ENCODE measurements at places on chromosomes 12 and 14. TPM values are rescaled to one million over a fixed set of nuclear protein-coding genes. Genes with fewer than 3 reads are reported as not detected.

- no peak overlapping the region for H3K27ac ChIP-seq
- DNase-seq: no peak
- no peak overlapping the region for H3K4me3 ChIP-seq
Observed at GRCh38 chr12:105292705-105293104, 37.8 kb upstream of the C12orf75 start.

The STON2 gene
- 0.12 TPM for total RNA-seq

The PZP gene
- not detected for total RNA-seq

GRCh38 chr12:39012870-39013269, 107.5 kb upstream of the CPNE8 start:
- H3K27ac ChIP-seq: no peak overlapping the region
- H3K4me3 ChIP-seq: no peak overlapping the region
- no peaks in the 10 kb centered on the region for H3K27me3 ChIP-seq
- DNase-seq: no peak

GRCh38 chr14:29548948-29549370, 378.7 kb downstream of the PRKD1 start:
- no peak for DNase-seq
- H3K27me3 ChIP-seq: no peaks in the 10 kb centered on the region
- no peak overlapping the region for H3K27ac ChIP-seq
- no peaks in the 10 kb centered on the region for H3K36me3 ChIP-seq
- no peaks in the 10 kb centered on the region for H3K4me1 ChIP-seq

DNA sequence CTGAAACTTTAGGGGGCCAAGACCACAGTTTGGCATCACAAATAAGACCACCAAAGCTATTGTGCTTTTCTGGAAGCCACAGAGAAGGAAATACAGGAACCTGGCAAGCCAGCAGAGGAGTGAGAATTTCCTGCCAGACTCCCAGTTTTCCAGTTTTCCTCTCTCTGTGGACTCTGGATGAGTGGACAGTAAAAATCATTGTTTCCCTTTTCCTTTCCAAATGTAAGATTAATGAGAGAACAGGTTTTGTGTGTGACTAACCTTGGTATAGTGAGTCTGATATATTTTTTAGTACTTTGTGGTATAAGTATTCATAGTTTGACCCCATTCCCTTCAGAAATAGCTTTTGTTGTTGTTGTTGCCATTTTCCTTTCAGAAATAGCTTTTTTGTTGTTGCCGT, 2.6 kb upstream of the TAC3 start:
- DNase-seq: no peak
- H3K27ac ChIP-seq: no peak overlapping the region
- H3K27me3 ChIP-seq: peaks cover under 1% of the 10 kb centered on the region

The MEG3 gene
- total RNA-seq: not detected

GRCh38 chr12:5026342-5026938, 17.2 kb upstream of the KCNA5 start:
- H3K27me3 ChIP-seq: peaks cover 21% of the 10 kb centered on the region
- no peak for DNase-seq
- H3K4me1 ChIP-seq: no peaks in the 10 kb centered on the region
- no peak overlapping the region for H3K4me3 ChIP-seq

The POTEM gene
- not detected for total RNA-seq

DNA sequence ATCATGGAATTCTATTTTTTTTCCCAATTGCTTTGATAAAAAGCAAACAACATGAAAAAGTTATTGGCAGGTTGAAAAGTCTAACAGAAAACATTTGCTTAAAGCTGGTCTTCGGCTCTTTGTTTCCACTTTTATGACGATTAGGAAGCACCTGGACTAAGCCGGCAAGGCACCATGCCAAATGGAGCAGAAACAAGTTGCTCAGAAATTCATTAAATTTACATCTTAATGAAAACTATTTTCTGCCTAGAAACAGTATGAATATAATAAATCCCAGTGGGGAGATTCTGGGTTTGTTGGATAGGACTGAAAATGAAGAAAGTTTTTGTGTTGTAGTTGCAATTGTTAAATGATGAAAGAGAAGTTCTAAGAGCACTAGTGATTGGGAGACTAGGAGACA, 51.4 kb upstream of the OR9K2 start:
- peaks cover 34% of the 10 kb centered on the region for H3K27me3 ChIP-seq
- no peak overlapping the region for H3K4me3 ChIP-seq
- H3K4me1 ChIP-seq: peaks cover 8% of the 10 kb centered on the region
- no peaks in the 10 kb centered on the region for H3K36me3 ChIP-seq

DNA sequence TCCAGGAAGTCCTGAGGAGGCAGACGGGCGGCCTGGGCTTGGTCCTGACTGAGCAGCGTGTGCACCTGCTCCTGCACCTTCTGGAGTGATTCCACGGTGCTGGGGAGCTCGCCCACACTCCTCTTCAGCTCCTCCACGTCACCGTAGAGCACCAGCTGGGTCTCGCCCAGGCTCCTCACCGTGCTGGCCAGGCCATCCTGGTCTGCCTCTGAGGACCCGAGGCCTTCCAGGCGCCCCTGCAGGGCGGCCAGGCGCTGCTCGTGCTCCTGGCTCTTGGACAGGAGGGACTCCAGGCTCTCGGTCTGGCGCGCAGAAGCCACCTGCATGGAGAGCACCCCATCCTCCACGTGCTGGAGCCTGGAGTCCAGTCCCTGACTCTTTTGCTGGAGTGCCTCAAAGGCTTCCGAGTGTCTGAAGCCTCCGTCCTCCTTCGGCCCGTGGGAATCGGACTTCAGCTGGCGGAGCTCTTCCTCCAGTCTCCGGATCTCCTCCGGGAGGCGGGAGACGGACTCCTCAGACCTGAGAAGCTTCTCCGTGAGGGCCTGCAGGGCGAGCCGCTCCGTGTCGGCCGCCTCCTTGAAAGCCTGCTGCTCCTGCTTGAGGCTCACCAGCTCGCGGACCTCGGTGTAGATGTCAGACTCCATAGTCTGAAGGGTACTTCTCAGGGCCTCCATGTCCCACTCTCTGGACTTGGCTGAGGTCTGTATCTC, 8.4 kb downstream of the CKAP4 start:
- no peak overlapping the region for H3K27ac ChIP-seq
- no peak overlapping the region for H3K4me3 ChIP-seq
- H3K27me3 ChIP-seq: no peaks in the 10 kb centered on the region
- H3K4me1 ChIP-seq: no peaks in the 10 kb centered on the region
- no peak for DNase-seq
- peaks cover 20% of the 10 kb centered on the region for H3K36me3 ChIP-seq
